Uterus (tissue), 4 donors: ENCODE measurements at places on chromosomes 5 and 9. TPM values are rescaled to one million over a fixed set of nuclear protein-coding genes. Genes with fewer than 3 reads are reported as not detected.
A peak's percentile ranks its signal among the peaks of the same experiment; 100 is the strongest.

GRCh38 chr5:140346348-140347221 is at the start of gene HBEGF:
HBEGF (minus strand) TSS chr5:140346603; CDS start chr5:140346328, 275 bp downstream.
- no peaks in the 10 kb centered on the region for H3K4me1 ChIP-seq
- no peaks in the 10 kb centered on the region for H3K27me3 ChIP-seq
- peak; percentile 84 for DNase-seq
- no peaks in the 10 kb centered on the region for H3K36me3 ChIP-seq

GRCh38 chr9:24451346-24451745 is 94.4 kb downstream of the IZUMO3 start:
- no peaks in the 10 kb centered on the region for H3K36me3 ChIP-seq
- no peaks in the 10 kb centered on the region for H3K4me1 ChIP-seq
- no peak overlapping the region for H3K4me3 ChIP-seq
- no peak overlapping the region for H3K27ac ChIP-seq
- no peaks in the 10 kb centered on the region for H3K27me3 ChIP-seq

DNA sequence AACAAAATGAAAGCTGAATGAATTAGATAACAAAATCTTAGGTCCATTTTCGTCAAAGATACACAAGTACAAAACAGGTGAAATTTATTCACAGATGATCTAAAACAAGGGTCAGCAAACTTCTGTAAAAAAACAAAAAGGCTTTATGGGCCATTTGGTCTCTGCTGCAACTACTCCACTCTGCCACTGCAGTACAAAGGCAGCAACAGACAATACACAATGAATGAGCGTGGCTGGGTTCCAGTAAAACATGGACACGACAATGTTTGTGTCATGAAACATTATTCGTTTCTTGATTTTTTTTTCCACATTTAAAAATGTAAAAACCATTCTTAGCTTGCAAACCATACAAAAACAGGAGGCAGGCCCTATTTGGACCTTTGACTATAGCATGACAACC is 71.9 kb downstream of the ECPAS start:
- H3K27ac ChIP-seq: no peak overlapping the region
- no peak for DNase-seq
- H3K36me3 ChIP-seq: no peaks in the 10 kb centered on the region
- no peaks in the 10 kb centered on the region for H3K27me3 ChIP-seq

- H3K4me3 ChIP-seq: no peak overlapping the region
- DNase-seq: no peak
- no peak overlapping the region for H3K27ac ChIP-seq
Measured at GRCh38 chr9:110252509-110253139, 3.7 kb downstream of the TXN start.

OR13C3 gene
- not detected for total RNA-seq

DNA sequence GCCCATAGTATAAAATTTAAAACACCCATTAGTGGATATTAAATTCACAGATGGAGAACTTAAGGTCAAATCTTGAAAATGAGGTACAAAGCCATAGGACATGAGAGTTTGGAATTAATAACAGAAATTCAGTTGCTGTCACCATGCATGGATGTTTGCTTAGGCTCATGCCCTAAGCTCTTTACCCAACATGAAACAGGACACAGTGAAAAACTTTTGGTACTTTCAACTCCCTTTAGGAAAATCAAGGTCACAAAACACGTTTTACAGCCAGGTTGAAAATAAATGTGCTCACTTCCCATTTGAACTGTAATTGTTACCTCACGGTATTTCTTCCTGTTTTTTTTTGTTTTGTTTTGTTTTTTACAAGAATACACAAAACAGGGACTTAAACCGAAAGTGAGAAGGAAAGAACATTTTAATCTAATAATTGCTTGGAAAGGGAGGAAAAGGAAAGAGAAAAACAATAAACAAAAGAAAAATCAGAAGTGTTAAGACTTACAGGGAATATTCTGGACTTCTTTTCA is 6.1 kb upstream of the TOPORS start:
- H3K27me3 ChIP-seq: no peaks in the 10 kb centered on the region
- H3K4me3 ChIP-seq: no peak overlapping the region
- no peaks in the 10 kb centered on the region for H3K4me1 ChIP-seq
- H3K36me3 ChIP-seq: no peaks in the 10 kb centered on the region
- no peak for DNase-seq

- H3K4me1 ChIP-seq: no peaks in the 10 kb centered on the region
- no peaks in the 10 kb centered on the region for H3K27me3 ChIP-seq
- H3K27ac ChIP-seq: no peak overlapping the region
Measured at GRCh38 chr5:137937994-137938750, 48.9 kb downstream of the PKD2L2 start.

- no peaks in the 10 kb centered on the region for H3K4me1 ChIP-seq
- H3K27me3 ChIP-seq: no peaks in the 10 kb centered on the region
- H3K4me3 ChIP-seq: no peak overlapping the region
- no peak overlapping the region for H3K27ac ChIP-seq
- H3K36me3 ChIP-seq: no peaks in the 10 kb centered on the region
Measured at GRCh38 chr5:143536364-143536763, 132.9 kb upstream of the NR3C1 start.

SLC6A7 gene
- total RNA-seq: not detected

- H3K36me3 ChIP-seq: no peaks in the 10 kb centered on the region
- H3K27me3 ChIP-seq: no peaks in the 10 kb centered on the region
- DNase-seq: peak; percentile 61
- H3K4me1 ChIP-seq: no peaks in the 10 kb centered on the region
- H3K27ac ChIP-seq: peak overlapping the region; percentile 95
- peak overlapping the region; percentile 88 for H3K4me3 ChIP-seq
Measured at GRCh38 chr5:131164191-131165118, 601 bp downstream of the HINT1 start.

DNA sequence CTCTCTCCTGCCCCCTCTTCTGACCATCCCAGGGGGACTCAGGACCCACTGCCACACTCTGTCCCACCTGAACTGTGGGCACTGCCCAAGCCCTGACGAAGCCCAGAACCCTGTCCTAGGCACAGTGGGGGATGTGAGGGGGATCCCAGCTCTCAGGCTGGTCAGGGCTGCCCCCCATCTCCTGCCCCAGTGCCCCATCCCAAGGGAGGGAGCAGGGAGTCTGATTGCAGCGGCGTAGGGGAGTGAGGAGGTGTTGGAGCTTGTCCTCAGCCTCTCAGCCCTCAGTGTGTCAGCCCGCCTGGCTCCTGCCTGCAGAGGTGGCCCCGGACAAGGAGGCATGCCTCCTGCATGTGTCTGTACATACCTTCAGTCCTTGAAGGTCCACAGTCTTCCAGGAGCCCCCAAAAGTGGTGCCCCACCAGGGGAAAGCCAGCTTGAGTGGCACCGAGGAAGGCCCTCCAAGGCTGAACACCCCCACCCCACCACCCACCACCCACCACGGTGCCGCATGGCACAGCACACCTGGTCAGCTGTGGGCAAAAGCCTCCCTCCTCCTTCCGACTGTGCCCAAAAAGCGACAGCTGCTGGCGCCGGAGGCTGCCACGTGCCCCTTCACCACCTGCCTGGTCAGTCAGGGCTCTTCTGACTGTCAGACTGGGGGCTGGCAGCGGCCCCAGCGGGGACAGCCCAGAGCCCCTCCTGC is 930 bp downstream of the SARDH start:
- H3K4me3 ChIP-seq: no peak overlapping the region
- H3K27ac ChIP-seq: no peak overlapping the region
- DNase-seq: no peak
